ENCODE measurements at places on chromosomes 7 and 10. TPM values are rescaled to one million over a fixed set of nuclear protein-coding genes. Genes with fewer than 3 reads are reported as not detected.

DNA sequence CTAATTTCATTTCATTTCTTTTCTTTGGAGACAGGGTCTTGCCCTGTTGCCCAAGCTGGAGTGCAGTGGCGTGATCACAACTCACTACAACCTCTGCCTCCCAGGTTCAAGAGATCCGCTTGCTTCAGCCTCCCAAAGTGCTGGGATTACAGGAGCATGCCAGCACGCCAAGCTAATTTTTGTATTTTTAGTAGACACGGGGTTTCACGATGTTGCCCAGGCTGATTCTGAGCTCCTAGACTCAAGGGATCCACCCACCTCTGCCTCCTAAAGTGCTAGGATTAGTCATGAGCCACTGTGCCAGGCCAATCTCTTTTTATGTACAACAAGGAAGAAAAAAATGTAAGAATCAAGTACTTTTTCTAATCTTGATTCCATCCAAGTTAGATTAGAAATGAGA, 10.7 kb upstream of the KMT2E start:
- DNase-seq: no peak

GRCh38 chr10:77586719-77587415, 50.7 kb downstream of the KCNMA1 start:
- DNase-seq: peak; percentile 54

DNA sequence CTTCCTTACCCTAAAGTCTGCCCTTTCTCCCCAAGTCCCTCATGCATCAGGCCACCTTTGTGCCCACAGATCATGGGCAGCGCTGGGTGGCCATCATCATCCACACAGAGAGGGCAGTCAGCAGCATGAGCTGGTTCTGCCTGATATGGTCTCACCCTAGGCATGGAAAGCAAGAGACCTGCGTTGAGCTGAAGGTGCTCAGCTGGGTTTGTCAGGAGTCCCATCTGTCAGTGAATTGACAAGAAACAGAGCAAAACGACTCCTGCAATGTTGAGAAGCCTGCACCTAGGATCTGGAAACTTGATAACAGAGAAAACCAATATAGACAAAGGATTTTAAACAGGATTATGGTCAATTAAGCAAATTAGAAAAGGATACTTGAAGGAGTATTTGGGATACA, 242.7 kb upstream of the PRSS1 start:
- no peak for DNase-seq

GRCh38 chr10:24857031-24857725, 95.2 kb downstream of the PRTFDC1 start:
- no peak for DNase-seq

- no peak for DNase-seq
Measured at GRCh38 chr7:15167912-15168311, 265.4 kb upstream of the DGKB start.

GRCh38 chr7:132708470-132708869, 132.2 kb upstream of the PLXNA4 start:
- DNase-seq: no peak

- DNase-seq: no peak
Measured at GRCh38 chr10:12978891-12979290, 22.6 kb downstream of the CCDC3 start.

- no peak for DNase-seq
Measured at GRCh38 chr7:88072715-88073055, 138.6 kb downstream of the ADAM22 start.

DNA sequence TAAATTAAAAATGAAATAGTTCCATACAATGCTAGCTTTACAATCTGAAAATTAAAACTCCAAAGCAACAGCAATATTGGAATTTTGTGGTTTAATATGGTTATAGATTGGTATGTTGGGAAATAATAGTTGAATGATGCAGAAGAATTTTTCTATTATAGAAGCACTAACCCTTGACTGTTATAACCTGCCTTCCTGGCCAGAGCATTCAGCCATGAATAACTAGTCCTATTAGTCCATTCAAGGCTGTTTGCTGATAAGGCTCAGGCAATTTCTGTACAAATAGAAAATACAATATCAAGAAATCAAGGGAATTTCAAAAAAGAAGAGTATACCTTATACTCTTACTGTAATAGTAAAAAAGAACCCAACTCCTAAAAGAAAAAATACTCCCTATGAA, 101.6 kb upstream of the SP4 start:
- no peak for DNase-seq

GRCh38 chr10:23694921-23695824, 256.3 kb downstream of the OTUD1 start:
- no peak for DNase-seq

- DNase-seq: no peak
Measured at GRCh38 chr7:99489235-99489634, 10.8 kb downstream of the ZNF394 start.

- DNase-seq: no peak
Measured at GRCh38 chr10:97828721-97829120, 20.9 kb upstream of the GOLGA7B start.

DNA sequence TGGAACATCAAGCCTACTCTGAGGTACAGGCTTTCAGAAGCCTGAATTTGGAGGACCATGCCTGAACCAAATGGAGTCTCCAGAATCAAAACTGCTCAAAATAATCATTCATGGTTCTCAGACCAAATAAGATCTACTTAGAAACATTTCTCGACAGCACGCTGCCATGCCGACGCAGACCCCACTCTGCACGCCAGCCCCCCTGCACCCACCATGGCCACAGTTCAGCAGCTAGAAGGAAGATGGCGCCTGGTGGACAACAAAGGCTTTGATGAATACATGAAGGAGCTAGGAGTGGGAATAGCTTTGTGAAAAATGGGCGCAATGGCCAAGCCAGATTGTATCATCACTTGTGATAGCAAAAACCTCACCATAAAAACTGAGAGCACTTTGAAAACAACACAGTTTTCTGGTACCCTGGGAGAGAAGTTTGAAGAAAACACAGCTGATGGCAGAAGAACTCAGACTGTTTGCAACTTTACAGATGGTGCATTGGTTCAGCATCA, 6.6 kb upstream of the KMT2C start:
- no peak for DNase-seq

DNA sequence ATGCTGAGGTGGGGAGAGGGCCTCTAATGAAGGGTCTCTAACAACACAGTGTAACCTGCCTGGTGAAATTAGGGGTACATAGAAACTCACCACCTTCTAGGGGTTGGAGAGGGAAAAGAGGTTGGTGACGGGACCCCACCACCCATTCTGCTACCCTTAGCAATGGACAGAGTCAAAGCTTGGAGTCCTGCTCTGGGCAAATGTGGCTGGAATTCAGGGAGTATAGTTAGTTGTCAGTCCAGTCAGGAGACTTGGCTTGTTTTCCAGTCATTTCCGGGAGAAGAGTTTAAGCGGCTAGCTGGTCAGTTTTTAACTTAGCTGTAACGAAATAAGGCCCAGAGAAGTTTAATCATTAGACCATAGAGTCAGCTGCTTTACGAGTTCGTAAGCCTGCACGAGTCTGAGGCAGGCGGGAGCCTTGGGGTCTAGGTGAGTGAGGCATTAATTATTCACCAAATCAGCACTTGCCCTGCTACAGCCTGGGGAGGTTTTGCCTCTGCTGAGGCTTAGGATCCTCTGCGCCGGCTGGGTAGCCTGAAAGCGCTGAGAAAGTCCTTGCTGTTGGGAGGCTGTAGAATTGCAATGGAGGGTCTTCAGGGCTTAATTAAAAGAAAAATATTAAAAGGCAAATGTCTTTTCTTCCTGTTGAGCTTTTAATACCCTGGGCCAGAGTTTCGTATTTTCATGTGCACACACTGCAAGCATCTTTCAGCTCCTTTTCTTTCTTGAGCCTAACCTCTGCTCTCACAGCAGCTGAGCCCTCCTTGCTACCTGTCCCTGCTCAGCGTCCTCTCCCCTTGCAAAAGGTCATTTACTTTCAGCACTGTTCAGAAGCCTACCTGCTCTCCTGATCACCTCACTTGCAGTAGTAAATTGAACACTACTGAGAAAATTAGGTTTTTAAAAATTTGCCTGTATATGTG, 1.5 kb upstream of the LAMB1 start:
- no peak for DNase-seq

DNA sequence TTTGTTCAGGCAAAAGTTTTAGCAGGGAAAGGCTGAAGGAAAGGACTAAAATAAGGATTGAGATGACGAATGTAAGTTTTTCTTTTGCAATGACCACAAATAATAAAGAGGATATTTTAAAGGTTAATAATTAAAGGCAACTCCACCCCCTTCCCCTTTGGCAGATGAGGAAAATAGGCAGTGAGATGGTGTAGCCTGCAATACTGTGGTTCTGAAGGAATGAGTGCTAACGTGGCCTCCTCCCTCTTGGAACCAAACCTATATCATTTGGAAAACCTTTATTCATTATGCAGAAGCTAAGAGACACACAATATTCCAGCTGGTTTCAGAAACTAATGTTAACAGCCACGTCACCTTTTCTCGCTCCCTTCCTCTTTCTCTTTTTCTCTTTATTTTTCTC, 70.9 kb upstream of the COL1A2 start:
- DNase-seq: no peak

DNA sequence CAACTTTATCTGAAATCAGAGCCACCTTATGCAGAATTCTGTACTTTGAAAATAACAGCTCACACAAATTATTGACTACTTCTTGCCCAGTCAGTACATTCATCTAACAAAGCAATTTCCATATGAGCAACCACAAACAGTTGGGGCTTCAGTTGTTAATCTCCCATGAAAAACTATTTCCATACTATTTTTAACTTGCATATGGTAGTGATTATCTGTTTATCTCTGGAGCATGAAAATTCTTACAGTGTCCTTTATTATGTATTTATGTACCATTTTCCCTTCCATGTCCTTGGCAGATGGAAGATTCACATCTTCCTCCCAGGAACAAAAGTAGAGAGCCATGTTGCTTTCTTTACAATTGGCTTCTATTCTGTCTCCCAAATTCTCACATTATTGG, 285.7 kb downstream of the CRPPA start:
- no peak for DNase-seq

DNA sequence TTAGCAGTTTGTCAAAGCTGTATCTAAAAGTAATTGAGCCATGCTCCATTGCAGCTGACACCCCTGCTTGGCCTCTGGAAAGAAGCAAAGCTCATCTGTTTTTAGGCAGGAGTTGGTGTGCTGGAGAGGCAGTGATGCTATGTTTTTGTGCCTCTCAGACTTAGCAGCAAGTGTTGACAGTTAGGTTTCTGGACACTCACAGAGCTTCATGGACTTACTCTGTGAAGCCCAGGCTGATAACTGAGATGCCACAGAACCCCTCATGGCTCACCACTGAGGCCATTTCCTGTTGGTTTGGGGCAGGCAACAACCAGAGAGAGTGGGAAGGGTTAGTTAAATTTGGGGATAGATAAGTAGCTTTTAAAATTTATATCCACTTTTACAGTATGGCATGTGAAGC, 59.8 kb downstream of the BTAF1 start:
- DNase-seq: no peak

GRCh38 chr10:35409094-35409582, 72.8 kb downstream of the CCNY start:
- no peak for DNase-seq

DNA sequence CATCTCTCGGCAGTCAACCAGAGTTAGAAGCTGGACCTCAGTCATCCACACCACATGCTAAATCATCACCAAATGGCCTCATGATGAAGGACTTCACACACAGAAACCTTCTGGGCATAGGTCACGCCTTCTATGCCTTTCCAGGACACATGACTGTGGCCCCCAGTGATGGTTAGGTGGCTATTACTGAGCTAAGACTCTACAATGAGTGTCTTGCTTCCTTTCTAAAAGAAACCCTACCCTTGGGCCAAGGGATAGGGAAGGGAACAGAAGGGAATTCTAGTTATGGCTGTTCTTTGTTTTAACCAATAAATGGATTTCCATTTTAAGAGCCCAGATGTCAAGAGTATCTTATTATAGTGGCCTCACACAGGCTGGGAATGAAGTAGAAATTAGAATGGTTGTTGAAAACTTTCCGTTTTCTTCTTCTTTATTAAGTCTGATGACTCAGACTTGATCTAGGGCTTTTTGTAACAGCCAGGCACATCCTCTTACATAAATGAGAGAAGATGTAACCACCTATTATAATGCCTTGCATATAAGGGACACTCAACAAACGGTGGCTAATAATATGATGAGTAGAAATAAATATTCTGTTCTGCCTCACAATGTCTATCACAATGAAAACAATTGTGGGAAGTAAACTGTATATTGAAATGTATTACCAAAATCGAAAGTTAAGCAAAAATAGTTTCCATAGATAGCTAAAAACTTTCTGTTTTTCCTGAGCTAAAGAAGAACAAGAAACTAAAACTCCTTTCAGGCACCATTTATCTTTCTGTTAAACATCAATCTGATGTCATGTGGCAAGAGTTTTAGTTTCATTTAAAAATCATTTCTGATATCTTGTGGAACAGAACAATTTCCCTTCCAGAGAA, 62.5 kb upstream of the TOMM7 start:
- no peak for DNase-seq

- no peak for DNase-seq
Measured at GRCh38 chr7:155268211-155268610, 29.5 kb upstream of the INSIG1 start.

GRCh38 chr7:41130561-41131236, 572.2 kb downstream of the INHBA start:
- DNase-seq: no peak

GRCh38 chr7:29189743-29190201, 4.8 kb upstream of the CHN2 start:
- peak; percentile 66 for DNase-seq

Gene INA
- total RNA-seq: 2.0 TPM

Gene GPR158
- 0.21 TPM for total RNA-seq

Gene LRRD1
- not detected for total RNA-seq

Gene GNGT1
- 0.70 TPM for total RNA-seq

Gene MAPK8
- 49.3 TPM for total RNA-seq

Gene ASB15
- not detected for total RNA-seq

Gene TLX1
- total RNA-seq: not detected

Gene SAMD9
- total RNA-seq: 8.1 TPM

Gene GIMAP6
- 26.3 TPM for total RNA-seq

Gene PON1
- total RNA-seq: not detected

Gene STEAP1B
- 0.73 TPM for total RNA-seq

Gene RPS24
- 2,044 TPM for total RNA-seq

Gene VAX1
- total RNA-seq: not detected

Gene CD36
- 25.7 TPM for total RNA-seq

Gene DLG5
- total RNA-seq: 75.7 TPM

Gene STARD3NL
- total RNA-seq: 31.1 TPM
